ENCODE measurements at places on chromosomes 4 and X. TPM values are rescaled to one million over a fixed set of nuclear protein-coding genes. Genes with fewer than 3 reads are reported as not detected.

The DGKK gene
- 0.11 TPM for total RNA-seq

The UGT2A2 gene
- not detected for total RNA-seq

The KLB gene
- not detected for total RNA-seq

The MAGEA4 gene
- total RNA-seq = not detected

The STATH gene
- total RNA-seq = not detected

The RAB33A gene
- not detected for total RNA-seq

The MRPL1 gene
- 45.7 TPM for total RNA-seq

The RAB40AL gene
- 0.40 TPM for total RNA-seq

The NRK gene
- 4.3 TPM for total RNA-seq

The MMGT1 gene
- total RNA-seq = 24.0 TPM

The PROM1 gene
- total RNA-seq = 0.57 TPM
